ENCODE measurements at places on chromosomes 12 and 14. TPM values are rescaled to one million over a fixed set of nuclear protein-coding genes. Genes with fewer than 3 reads are reported as not detected.
A peak's percentile ranks its signal among the peaks of the same experiment; 100 is the strongest.

NTF3 gene
- total RNA-seq, result 2.0 TPM

GRCh38 chr14:92513966-92514843, 624 bp downstream of the RIN3 start:
- ATAC-seq, result peak; percentile 30

- ATAC-seq, result no peak
Observed at GRCh38 chr14:96723946-96724345, 73.2 kb upstream of the VRK1 start.

- ATAC-seq, result peak; percentile 36
Observed at GRCh38 chr14:50666772-50667683, 1.1 kb downstream of the SAV1 start.

All from esophagus mucosa (tissue), 1 donor.